ENCODE measurements at places on chromosomes 12 and 14.
A peak's percentile ranks its signal among the peaks of the same experiment; 100 is the strongest.

GRCh38 chr14:61461808-61462275 lies 140.5 kb downstream of the PRKCH start:
- peak; percentile 68 for DNase-seq

- no peak for DNase-seq
Observed at GRCh38 chr12:79069009-79069408, 204.4 kb downstream of the SYT1 start.

- DNase-seq: no peak
Observed at GRCh38 chr14:30440961-30441360, 118.0 kb upstream of the G2E3 start.

- no peak for DNase-seq
Observed at GRCh38 chr14:35277179-35277578, 15.0 kb upstream of the PSMA6 start.

DNA sequence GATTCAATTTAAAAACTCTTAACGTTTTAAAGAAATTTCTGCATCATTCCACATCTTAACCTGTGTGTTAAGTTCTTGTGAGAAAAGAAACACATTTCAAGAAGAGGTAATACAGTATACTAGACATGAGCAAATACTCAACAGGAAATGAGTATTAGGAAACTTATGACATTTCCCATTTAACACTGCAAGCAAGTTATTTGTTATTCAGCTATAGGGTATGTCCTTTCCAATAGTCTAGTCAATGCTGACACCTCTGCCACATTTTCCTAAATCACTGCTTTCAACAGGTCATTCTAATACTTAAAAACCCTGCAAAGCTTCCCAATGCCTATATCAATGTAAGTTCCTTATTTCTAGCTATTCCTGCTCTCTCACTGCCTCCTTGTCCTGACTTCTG lies 93.1 kb downstream of the DDHD1 start:
- no peak for DNase-seq

DNA sequence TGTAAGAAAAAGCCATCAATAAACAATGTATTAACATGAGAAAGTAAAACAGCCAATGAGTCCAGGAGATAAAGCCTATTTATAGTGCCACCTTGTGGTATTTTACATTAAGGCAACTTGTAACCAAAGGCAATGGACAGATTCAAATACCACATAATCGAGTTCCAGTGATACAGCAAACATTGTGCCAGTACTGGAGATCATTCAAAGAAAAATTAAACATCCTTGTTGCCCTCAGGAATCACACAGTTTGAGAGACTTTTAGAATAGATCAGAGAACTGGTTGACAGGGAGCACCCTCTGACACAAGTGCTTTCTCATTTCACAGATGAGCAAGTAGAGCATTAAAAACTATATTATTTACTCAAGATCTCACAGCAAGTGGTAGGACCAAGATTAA lies 98.1 kb downstream of the DDHD1 start:
- DNase-seq: peak; percentile 68

- DNase-seq: no peak
Observed at GRCh38 chr12:5630726-5631125, 198.8 kb downstream of the NTF3 start.

DNA sequence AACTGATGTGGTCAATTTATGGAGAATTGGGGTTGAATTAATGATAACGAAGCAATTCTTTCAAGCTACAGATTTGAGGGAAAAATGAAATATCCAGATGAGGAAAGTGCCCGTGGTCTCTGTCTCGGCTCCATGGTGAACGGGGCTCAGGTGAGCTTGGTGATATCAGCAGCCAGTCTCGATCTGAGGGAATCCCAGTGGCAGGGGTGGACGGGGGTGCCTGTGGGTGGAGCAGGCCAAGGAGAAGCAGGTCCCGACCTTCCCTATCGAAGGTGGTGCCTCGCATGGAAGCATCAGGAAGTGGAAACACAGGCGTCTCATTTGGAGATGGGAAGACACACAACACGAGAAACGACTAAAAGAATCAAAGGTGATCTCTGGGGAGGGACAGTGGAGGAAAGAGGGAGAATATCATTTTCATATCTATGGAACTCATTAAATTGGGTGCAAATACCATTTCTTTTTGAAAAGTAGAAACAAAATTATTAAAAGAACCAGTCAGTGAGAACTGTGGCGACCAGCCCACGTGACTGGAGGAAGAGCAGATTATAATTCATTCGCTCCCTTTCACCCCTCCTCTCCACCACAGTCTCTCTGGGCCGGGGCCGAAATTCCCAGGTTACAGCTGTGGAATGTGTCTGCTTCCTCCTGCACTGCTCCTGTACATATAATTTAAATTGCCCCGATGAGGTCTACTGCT lies 354.3 kb upstream of the SFSWAP start:
- no peak for DNase-seq

DNA sequence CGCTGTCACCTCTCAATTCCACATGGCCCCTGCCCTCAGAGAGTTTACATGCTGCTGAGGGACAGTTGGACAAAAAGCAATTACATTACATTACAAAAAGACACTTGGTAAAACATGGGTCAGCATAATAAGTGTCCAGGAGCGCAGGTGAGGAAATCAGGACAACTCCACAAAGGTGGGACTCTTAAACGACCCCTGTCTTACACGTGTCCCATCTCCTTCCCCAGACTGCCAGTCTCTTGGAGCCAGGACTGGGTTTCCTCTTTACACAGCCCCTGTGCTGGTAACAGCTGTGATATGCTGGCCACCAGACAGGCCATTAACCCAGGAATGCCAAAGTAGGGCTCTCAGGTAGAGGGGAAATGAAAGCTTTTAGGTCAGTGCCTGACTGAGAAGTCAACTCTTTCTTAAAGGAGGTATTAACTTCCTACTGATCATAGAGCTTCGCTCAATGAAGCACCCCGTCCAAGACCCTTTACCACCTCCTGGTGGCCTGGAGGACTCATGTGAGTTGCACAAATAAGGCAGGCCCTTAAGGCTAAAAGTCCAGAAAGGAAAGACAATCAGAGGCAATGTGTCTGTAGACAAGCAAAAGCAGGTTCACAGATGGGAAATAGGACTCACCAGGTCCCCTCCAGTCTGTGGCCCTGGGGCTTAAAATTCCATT lies 55.5 kb downstream of the ANO2 start:
- no peak for DNase-seq

DNA sequence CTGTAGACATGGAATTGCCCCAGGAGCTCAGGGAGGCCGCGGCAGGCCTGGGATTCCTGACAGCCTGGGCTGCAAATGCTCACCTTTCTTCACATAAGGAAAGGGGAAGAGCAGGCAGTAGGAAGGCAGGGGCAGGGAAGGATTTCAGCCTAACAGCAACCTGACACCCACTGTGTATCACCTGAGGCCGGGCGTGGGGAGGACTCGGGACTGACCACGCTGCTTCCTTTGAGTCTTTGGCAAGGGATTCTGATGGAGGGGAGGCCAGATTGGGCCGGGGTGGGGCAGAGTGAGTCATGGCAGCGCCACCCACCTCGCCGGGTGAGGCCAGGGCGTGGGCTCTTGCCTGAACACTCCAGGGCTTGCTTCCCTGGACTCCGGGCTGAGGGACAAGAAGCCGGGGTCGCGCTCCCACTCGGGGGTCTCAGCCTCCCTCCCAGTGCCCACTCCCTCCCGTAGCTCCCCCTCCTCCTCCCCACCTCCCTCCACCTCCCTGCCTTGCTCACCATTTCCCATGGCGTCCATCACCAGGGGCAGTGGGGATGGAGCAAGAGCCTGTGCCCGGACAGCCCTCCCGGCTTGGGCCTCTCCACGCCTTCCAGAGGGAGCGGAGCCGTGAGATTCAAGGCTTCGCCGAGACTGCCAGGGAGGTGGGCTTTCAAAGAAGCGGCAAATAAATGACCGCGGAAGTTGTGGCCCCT lies 247.9 kb upstream of the RTL1 start:
- DNase-seq: no peak

GRCh38 chr12:50677858-50678257 lies 86.0 kb upstream of the ATF1 start:
- DNase-seq: no peak

DNA sequence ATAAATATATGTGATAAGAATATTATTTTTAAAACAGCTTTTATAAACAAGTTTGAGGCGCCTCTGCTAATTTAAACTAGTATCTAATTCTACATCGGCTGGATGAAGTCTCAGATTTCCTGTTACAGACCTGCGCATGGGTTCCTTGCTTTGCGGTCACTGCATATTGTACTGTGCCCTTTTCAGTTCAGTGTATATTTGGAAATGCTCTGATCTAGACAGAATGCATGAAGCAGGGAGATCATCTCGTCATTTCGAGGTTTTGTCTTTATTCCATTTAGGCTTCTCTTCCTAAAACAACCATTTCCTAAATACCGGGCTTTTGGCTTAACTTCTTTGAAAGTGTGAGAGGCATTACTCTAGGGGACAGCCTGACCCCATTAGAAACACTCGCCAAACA lies 25.6 kb downstream of the CRACR2A start:
- DNase-seq: no peak

DNA sequence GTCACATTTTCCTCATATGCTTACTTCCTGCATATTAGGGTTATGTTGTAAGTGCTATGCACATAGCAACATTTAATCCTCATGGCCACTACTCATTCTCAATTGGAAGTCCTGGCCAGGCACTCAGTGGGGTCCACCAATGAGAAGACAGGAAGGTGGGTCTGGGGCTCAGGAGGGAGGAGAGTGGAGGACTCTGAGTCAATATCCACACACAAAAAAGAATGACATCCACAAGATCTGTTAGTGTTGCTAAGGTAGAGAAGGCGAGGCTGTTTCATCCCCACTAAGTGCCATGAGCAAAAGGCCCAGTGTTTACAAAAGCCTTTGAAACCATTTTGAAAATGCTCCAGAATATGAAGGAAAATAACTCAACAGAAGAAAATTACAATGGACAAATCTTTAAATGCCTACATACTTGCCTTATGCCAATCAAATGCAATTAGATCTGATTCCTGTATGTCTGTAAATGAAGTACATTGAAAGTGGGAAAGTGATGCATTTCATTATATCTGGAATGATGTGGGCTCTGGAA lies 53.9 kb downstream of the EID3 start:
- no peak for DNase-seq

GRCh38 chr12:9113987-9114309 lies 1.8 kb downstream of the A2M start:
- no peak for DNase-seq

DNA sequence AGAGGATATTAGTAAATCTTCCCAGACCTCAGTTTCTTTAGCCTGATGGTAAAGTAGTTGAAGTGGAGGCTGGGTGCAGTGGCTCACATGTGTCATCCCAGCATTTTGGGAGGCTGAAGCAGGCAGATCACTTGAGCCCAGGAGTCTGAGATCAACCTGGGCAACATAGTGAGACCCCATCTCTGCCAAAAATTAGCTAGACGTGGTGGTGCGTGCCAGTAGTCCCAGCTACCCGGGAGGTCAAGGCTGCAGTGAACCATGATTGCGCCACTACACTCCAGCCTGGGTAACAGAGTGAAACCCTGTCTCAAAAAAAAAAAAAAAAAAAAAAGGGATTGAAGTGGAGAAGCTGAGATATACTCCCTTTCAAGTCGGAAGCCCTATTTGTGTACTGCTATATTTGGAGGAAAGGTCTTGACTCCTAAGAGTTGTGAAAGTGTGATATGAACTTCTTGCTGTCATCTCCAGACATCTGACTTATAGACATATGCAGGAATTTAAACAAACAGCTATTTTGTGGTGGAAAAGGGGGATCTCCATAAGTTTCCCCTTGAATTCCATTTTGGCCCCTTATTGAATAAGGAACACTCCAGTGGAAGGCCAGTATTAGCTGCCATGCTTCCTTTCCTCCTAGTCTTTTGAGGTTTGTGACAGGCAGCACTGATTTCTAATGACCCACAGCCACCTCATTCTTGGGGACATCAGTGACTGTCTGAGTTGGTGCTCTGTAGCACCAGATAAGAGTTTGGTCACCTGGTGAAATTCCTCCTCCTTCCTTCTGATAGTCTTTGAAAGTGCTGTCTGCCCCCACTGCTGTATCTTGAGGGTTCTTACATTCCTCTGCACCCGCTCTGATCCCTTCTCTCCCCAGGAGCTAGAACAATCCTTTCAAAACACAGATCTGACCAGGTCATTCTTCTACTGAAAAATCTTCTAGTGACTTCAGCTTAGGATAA lies 7.4 kb downstream of the ELK3 start:
- DNase-seq: no peak

GRCh38 chr14:80844872-80845271 lies 96.7 kb downstream of the CEP128 start:
- no peak for DNase-seq

GRCh38 chr12:125100551-125101434 lies 35.6 kb downstream of the AACS start:
- DNase-seq: no peak

GRCh38 chr12:106081606-106082005 lies 57.1 kb downstream of the NUAK1 start:
- DNase-seq: no peak

- DNase-seq: no peak
Observed at GRCh38 chr12:49917166-49917787, 13.6 kb upstream of the FAIM2 start.

DNA sequence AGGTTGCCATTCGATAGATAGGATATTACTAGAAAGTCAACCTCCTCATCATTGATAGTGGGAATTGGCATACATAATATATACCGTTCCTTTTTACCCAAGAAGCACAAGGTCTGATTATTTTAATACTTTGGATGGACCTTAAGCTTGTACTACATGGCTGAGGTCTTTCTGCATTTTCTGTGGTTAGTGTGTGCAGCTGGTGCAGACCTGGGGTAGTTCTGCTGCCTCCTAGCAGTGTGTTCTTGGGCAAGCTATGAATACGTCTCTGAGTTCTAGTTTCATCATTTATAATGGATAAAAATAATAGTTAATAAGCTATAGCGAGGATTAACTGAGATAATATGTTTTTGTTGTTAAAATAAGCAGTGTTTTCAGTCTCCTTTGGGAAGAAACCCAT lies 2.2 kb downstream of the ZDHHC17 start:
- no peak for DNase-seq

- DNase-seq: no peak
Observed at GRCh38 chr12:49413010-49413409, 45.7 kb downstream of the SPATS2 start.

DNA sequence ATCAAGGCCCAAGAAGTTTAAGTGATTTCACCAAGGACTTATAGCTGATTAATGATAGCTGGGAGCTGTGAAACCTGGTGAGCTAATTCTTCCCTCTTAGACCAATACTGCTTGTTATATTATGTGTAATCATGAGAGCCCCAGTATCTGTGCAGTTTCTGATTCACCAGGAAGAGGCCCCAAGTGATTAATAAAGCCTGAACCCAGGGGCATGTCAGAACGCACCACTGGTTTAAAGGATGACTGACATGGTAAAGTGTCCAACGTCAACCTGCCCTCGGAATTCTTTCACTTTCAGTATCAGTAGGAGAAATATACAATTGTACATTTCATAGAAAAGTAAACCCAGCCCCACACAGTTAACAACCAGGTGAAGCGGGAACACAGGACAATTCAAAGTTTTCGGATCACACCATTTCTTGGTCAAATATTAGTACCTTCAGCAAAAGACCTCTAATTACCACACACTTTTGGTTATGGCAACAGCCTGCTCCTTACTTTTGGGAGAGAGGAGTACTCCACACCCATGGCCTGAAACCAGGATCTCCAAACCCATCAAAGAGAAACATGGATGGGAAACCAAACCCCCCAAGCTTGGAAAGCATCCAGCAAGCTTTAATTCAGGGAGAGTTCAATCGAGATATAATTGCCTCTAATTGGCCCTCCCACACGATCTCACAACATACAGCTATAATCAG lies 28.5 kb downstream of the TMCC3 start:
- DNase-seq: no peak

GRCh38 chr12:4050340-4050739 lies 177.1 kb upstream of the PARP11 start:
- no peak for DNase-seq

GRCh38 chr12:95217377-95218149 lies at the start of the genes FGD6 and VEZT:
FGD6 (minus strand) TSS chr12:95217467; CDS start chr12:95217240, 227 bp downstream.
VEZT (plus strand) TSS chr12:95217807; CDS start chr12:95217851, 44 bp downstream.
- peak; percentile 99 for DNase-seq
